Stimulated activated CD4-positive, alpha-beta T cell treated with anti-CD3 and anti-CD28 coated beads, Interleukin-12 subunit alpha, Interleukin-12 subunit beta, amount 100 ng/mL, for 48 hours (primary cell): ENCODE measurements at places on chromosomes 4 and X.

DNA sequence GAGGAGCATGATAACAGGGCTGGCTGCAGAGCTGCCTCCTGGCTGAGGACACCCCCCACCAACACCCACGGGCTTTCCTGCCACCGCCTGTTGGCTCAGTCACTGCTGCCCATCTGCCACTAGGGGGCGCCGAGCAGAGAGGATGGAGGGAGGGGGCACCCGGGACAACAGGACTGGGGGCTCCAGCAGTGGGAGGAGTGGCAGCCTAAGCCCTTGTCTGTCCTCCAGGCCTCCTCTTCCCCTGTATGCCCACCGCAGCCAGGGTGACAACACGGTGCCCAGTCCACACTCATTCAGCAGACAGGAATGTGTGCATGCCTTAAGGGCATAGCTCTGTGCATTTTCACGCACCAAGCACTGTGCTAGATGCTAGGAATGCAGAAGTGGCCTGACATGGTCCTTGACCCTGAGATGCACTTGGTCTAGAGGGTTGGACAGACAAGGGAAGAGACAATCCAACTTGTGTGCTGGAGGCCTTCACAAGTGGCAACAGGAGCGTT is 149.9 kb downstream of the AMMECR1 start:
- DNase-seq = peak; percentile 44

DNA sequence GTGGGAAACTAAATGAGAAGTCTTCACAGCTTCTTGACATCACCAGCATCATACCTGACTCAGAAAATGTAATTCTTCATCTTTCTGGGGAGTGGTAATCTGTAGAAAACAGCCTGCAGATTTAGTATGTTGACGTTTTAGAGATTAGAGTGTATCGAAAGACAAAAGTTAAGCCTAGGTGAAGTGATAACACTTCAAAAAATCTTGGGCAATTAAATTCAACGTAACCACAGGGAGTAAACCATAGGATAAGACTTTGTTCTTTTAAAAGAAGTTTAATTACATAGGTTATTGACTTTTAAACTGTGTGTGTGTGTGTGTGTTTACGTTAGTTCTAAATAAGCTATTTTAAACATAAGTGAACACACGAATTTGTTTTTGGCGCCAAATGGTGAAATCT is 1.8 kb upstream of the CXCL5 start:
- no peak for DNase-seq

- DNase-seq = no peak
Measured at GRCh38 chr4:78517050-78517652, 34.4 kb upstream of the ANXA3 start.

- DNase-seq = no peak
Measured at GRCh38 chr4:184957446-184958115, 60.7 kb upstream of the HELT start.

GRCh38 chrX:2442694-2443093 is 58.1 kb downstream of the DHRSX start:
- no peak for DNase-seq

GRCh38 chr4:152616804-152617203 is 63.0 kb downstream of the TMEM154 start:
- no peak for DNase-seq

DNA sequence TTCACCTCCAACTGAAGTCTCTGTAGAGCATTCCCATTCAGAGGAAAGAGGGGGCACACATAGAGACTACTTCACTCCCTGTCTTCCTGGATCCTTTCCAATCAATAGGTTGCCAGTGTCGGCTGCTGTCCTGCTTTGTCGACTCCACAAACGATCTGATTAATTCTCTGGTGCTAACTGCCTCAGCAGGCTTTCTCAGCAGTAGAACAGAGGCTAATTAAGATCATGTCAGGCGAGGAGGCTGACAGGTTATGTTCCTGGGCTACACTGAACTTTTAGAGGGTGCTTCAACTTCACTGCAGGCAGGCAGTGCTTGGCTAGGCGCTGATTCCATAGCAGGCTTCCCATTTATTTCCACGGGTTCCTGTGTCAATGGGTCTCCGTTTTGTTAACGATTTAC is 79.2 kb downstream of the GRIA3 start:
- DNase-seq = no peak

DNA sequence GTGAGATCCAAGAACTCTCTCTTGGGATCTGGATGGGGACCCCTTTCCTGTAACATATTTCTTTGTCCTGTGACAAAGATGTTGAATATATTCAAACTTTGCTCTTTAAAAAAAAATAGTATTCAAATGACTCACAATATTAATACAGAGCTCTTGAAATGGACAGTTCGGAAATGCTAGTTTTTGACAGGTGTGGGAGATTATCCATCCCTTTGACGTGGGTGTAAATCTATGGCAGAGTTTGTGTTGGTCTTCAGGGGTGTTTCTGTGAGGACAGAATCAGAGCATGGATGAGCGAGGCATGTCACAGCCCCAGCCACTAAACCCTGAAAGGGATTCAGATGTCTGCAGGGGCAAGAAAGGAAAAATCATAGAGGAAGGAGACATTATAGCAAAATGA is 25.8 kb downstream of the TENM3 start:
- no peak for DNase-seq

DNA sequence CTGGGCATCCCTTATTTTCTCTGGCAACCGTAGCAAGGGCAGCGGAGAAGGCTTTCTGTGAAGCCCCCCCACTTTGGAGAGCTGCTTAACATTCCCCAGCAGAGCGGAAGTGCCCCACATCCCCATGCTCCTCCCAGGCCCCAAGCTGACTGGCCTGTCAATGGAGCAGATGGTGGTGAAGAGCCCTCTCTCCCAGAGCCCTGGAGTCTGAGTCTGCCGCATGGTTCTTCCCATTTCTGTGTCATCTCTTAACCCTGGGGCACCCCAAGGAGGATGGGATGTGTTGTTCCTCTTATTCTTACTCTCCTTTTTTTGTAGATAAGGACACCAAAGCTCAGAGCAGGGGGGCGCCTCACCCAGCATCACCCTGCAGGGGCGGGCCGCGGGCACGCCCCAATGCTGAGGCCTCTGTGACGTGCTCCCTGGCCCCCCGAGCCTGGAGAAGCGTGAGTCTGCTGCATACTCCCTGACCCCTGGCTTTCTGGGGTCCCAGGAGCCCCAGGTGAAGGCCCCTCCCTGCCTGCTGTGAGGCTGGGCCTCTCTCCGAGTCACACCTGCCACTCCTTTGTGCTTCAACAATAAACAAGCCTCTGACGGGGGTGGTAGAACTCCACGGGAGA is 35.9 kb downstream of the ADRA2C start:
- no peak for DNase-seq

GRCh38 chr4:165540206-165540830 is 161.5 kb downstream of the CPE start:
- DNase-seq = no peak

GRCh38 chr4:183185018-183185417 is 86.0 kb downstream of the WWC2 start:
- DNase-seq = no peak

- no peak for DNase-seq
Measured at GRCh38 chr4:145132511-145133098, 34.5 kb downstream of the ABCE1 start.

- DNase-seq = no peak
Measured at GRCh38 chr4:82380344-82380743, 6.6 kb upstream of the HNRNPD start.

DNA sequence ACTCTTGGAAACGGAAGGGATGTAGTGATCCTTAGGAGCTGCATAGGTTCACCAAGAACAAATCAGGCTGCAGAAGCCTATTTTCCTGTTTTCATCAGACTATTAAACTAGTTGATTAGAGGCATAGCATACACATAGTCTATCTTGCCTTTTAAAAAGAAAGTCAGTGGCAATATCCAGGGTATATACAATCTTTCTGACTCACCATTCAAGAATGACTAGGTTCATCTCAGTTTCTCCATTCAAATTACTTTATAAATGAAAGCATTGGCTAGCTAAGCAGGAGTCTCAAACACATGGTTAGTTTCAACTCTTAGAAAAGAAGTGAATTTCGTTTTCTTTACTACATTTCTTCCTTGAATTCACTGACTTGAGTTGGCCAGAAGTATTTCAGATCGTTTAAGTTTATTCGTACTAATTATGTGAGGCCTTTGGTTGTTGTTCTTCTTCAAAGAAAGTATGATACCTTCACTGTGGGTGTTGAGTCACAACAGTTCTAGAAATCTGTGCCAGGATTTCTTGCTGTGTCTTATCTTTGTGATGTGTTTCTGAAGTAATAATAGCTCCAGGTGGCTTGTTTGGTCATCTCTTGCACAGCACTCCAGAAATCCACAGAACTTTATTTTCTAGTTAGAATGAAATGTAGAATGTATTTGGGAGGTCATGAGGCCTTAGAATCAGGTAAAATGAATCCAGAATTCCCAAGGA is 88.2 kb downstream of the AWAT2 start:
- no peak for DNase-seq

DNA sequence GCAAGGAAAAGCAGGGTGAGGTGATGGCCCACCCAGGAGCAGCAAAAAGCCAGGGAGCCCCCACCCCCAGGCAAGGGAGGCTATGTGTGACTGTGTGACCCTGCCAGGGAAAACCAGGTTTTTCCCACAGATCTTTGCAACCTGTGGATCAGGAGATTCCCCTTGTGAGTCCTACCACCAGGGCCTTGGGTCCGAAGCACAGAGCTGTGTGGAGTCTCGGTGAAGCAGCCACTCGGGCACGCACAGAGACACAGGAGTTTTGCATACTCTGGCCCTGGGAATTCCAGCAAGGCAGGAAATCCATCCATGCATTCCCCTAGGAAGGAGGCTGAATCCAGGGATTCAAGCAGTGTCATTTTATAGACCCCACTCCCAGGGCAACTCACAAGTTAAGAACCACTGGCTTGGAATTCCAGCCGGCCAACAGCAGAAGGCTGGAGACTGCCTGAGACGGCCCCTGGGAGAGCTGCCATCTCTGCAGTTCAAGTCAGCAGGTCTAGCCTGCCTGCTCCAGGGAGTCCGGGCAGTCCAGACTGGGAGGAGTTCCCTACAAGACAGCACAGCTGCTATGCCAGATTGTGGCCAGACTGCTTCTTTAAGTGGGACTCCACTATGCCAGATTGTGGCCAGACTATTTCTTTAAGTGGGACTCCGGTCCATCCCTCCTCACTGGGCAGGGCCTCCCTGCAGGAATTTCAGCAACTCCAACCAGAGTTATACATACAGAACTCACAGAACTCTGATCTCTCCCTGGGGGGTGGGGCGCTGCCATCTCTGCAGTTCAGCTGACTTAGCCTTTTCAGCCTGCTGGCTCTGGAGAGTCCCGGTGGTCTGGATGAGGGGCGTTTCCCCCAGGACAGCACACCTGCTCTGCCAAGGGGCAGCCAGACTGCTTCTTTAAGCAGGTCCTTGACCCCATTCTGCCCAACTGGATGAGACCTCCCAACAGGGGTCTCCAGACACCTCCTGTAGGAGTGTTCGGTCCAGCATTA is 85.1 kb upstream of the ADAD1 start:
- DNase-seq = no peak

- DNase-seq = no peak
Measured at GRCh38 chr4:20386906-20387305, 135.2 kb downstream of the SLIT2 start.

- DNase-seq = no peak
Measured at GRCh38 chr4:2930758-2931511, 32.3 kb downstream of the NOP14 start.

GRCh38 chr4:37594099-37594498 is 92.1 kb downstream of the RELL1 start:
- DNase-seq = no peak

DNA sequence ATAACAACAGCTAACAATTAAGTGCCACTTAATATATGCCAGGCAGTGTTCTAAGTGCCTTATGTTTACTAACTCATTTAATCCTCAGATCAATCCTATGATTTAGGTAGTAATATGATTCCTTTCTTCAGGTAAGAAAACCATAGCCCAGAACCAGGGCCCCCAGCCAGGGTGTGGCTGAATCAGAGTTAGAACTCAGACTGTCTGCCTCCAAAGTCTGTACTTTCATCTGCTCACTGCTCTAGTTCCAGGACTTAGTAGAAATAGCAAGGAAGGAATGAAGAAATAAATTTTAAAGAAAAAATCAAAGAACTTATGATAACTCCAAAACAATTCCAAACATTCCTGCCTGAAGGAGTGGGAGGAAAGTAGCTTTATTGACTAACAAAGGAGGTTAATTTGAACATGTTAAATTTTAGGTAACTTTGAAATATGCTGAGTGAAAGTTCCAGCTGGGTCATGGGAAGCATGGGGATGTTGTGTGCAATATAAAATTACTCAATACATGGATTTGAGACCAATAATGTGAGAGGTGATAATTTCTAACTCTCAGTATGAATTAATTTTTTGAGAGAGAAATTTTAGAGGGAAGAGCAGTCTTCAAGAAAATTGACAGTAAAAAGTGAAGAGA is 8.8 kb upstream of the ADH1C start:
- no peak for DNase-seq

- no peak for DNase-seq
Measured at GRCh38 chr4:134862116-134862515, 660.5 kb upstream of the PABPC4L start.

DNA sequence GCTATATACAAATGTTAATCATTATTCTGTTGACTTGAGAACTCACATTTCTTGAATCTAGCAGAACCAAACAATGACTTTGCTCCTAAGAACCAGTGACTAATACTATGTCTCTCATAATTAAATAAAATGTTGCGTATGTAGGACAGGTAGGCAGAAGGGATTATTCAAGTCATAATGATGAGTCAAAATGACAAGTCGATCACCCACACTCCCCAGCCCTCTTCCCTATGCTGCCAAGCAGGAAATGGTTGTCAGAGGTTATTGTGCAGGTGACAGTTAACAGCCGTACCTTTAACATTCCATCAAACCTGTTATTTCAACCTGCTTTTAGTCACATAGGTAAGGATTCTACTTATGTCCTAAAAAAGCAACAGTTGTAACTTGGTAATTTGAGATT is 22.0 kb upstream of the STK26 start:
- DNase-seq = no peak

- DNase-seq = no peak
Measured at GRCh38 chr4:3466691-3467600, 3.8 kb downstream of the DOK7 start.

DNA sequence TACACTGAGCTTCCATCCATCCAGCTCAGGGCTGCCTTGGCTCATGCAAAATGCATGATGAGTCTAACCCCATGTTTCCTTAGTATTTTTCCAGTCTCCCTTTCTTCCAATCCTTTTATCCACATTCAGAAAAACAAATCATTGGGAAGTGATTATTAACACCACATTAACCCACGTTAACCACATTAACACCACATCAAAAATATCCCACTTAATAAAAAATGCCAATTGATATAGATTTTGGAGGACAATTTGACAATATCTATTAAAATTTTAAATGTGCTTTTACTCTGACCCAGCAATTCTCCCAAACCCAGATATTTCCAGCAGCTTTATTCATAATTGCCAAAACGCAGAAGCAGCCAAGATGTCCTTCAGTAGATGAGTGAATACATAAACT is 75.6 kb upstream of the SRD5A3 start:
- no peak for DNase-seq
